ENCODE measurements at places on chromosomes 16 and 17. TPM values are rescaled to one million over a fixed set of nuclear protein-coding genes. Genes with fewer than 3 reads are reported as not detected.
A peak's percentile ranks its signal among the peaks of the same experiment; 100 is the strongest.

GRCh38 chr17:18059283-18059682 lies 20.1 kb downstream of the GID4 start:
- no peak overlapping the region for H3K4me3 ChIP-seq
- DNase-seq, result no peak
- H3K27me3 ChIP-seq, result no peaks in the 10 kb centered on the region
- H3K4me1 ChIP-seq, result no peaks in the 10 kb centered on the region

MYLK3 gene
- 1.4 TPM for total RNA-seq

DNA sequence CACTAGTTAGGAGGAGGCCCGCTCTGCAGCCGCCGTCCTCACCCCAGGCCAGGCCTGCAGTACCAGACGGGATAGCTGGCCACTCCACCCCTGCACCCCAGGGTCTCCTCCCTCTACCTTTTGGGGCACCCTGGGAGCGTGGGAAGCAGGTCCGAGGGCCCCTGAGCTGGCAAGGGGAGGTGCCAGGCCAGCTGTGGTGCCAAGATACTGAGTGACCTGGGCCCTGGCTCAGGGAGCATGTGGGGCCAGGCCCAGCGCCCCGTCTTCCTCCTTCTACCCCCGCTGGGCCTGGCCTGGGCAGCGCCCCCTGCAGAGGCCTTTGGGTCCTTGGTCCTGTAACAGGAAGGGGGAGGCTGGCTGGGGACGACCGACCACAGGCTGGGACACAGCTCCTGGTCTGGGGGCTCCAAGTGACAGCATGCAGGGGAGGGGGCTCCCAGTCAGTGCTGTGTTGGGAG lies 13.0 kb downstream of the PAM16 start:
- no peaks in the 10 kb centered on the region for H3K27me3 ChIP-seq
- H3K4me1 ChIP-seq, result no peaks in the 10 kb centered on the region
- H3K4me3 ChIP-seq, result no peak overlapping the region
- peak overlapping the region; percentile 30 for H3K27ac ChIP-seq
- no peak for DNase-seq
- peaks cover 72% of the 10 kb centered on the region for H3K36me3 ChIP-seq

DNA sequence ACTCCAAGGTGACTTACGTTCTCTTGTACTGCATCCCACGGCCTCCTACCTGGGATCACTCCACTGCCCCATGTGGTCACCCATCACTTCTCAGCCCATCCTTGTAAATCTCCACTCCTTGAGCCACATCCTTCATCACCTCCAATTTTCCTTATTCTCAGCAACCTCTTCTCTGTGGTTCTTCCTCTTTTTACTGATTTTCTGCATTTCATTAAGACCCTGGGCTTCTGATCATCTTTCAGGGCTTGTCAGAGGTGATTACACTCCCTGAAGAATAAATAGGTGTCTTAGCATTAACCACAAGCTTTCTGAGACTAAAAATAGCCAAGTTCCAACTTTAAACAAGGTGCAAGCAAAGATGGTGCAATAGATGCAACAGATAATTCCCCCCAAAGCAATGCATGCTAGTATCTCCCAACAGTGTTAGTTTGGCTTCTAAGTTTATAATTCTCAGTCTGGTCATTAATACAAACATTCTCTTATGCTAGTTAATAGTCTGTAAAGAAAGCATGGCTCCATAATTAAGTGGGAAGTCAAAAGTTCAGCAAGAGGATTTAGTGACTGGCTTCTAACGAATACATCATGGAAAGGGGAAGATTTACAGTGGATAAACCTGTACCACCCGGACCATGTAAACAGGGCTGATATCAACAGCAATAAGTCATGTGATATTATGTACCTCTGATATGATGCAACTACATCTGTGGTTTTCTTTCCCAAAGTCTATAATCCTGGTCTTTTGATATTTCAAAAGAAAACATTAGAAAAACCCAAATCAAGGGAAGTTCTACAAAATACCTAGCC lies 47.4 kb upstream of the FOXJ1 start:
- H3K27me3 ChIP-seq, result no peaks in the 10 kb centered on the region
- H3K4me3 ChIP-seq, result no peak overlapping the region
- H3K4me1 ChIP-seq, result no peaks in the 10 kb centered on the region
- no peak overlapping the region for H3K27ac ChIP-seq
